ENCODE measurements at places on chromosomes 6 and 20.

GRCh38 chr20:44785768-44786167 lies 24.6 kb downstream of the RIMS4 start:
- peak; percentile 25 for DNase-seq

GRCh38 chr6:31626952-31627351 lies 6.4 kb downstream of the PRRC2A start:
- no peak for DNase-seq

DNA sequence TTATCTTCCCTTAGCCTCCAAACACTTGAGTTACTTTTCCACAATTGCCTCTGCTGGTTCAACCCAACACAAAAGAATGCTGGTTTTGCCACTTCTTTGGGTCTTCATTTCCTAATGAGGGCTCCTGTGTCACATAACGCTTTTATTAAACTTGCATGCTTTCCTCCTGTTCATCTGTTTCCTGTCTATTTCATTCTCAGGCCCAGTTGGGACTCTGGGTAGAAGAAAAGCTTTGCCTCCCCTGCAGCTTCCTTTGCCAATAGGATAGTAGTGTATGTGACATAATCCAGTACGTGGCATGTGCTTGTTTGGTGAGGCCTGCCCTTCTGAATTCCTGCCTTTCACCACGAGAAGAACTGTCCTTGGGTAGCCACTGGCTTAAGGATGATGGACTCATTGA lies 529.3 kb upstream of the AGPAT4 start:
- DNase-seq = no peak

DNA sequence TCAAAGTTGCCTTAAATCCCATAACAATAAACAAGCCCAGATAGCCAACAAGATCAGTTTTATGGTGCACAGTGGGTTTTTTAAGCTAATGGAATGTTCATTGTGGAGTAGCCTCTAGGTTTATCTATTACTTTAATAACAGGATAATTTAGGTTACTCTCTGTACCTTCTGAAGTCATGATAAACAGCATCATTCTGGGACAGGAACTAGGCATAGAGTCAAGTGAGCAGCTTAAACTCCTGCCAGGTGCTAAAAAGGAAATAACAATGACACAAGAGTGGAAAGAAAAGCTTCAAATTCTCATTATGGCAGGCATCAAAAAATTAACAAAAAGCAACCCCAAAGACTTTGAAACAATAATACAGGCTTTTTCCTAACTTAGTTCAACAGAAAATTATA lies 228.8 kb downstream of the HACE1 start:
- no peak for DNase-seq

DNA sequence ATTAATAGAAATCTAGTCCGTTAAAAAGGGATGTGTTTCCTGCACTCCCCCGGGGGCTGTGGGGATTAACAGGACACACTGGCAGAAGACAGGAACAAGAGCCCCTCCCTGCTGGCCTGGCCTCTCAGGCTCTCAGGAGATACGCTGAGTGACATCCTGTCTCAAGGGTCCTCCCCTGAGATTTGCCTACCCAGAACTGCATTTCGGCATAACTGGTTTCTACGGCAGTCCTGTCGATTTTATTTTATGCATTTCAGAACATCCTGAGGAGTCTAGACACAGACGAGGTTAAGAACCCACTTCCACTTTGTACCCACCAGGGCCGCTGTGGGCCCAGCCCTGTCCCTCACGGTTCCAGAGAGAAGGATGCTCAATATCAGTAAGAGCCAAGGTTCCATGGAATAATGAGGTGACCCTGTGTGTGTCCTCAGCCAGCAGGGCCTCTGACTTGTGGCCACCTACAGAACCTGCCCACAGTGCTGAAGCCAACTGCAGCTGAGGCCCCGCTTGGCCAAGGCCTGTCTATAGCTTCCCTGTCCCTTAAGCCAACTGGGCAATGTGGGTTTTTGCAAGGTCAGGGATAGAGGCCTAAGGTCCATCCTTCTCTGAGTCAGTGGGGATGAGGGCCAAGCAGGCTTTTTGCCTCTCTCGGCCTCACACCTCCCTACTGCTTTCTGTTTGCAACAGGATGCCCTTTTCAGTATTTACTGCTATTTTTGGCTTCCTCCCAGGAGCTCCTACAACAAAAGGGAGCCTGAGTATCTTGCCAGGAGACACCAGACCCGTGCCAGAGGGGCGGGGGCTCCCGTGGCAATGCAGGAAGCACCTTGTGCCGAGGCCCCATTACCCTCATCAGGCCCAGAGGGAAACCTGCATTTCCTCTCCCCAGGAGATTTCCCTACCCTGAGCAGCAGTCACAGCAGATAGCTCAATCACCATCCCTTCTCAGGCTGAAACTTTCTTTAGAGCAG lies 14.7 kb downstream of the UQCC2 start:
- no peak for DNase-seq

DNA sequence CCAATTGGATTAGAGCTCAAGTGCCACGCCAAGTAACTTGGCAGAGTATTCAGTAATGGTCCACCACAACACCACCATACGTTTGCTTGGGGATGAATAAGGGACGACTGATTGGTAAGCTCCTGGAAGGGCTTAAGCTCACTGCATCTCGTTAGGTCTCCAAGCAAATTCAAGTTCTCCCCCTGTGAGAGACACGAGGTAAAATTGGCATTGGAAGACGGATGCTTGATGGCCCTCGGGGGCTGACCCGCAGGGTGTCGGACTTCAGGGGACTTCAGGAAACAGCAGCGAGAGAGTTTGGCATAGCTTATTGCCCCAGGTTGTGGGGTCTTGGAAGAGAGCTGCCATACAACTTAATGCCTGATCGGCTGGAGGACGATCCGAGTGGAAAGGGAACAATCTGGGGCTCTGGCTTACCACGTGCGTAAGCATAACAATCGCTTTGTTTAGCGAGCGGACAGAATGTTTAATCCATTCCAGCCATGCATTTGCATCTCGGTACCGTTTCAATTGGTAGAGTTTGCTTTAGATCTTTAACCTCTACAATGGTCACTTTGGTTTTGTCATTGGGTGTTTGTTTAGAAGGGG lies 4.8 kb upstream of the ZNFX1 start:
- peak; percentile 26 for DNase-seq

- DNase-seq = peak; percentile 78
Observed at GRCh38 chr6:141464490-141464889, 668.2 kb upstream of the GJE1 start.

GRCh38 chr20:54017846-54018245 lies 52.5 kb downstream of the BCAS1 start:
- DNase-seq = no peak

DNA sequence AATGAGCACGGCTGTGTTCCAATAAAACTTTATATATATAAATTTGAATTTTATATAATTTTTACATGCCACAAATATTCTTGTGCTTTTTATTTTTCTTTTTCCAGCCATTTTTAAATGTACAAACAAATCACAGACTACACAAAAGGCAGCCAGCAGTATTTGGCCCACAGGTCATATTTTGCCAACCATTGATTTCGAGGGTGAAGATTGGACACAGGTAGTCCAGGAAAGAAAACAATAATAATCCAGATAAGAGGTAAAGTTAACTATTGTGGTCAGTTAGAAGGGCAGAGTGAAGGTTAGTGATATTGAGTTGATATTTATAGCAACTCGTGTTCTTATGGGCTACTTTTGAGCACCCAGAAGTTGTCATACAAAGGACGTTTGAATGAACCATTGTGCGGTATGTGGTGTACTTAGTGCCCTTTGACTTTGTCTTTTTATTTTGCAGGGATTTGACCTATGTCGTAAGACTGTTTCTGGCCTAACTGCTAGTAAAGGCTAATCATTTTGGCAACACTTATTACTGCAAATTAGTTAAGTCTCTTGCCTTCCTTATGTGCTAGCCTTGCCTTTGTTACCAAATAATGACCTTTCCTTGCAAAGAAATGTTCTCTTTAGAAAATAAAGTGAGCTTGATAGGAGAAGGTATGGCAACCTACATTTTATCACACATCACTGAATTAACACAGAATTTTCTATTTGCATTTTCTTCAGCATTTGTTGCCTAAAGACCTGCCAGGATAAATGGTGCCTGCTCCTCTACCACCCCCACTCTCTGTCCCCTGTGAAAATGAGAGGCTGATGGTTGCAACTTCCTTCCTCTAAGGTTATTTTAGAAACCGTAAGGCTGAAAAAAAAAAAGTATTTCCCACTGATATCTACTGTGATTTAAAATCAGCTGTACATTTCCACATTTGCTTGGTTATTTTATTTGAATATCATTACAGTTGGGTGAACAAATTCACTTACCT lies 493.9 kb upstream of the SOX4 start:
- DNase-seq = no peak

GRCh38 chr6:11214084-11214833 lies 18.2 kb downstream of the NEDD9 start:
- no peak for DNase-seq

DNA sequence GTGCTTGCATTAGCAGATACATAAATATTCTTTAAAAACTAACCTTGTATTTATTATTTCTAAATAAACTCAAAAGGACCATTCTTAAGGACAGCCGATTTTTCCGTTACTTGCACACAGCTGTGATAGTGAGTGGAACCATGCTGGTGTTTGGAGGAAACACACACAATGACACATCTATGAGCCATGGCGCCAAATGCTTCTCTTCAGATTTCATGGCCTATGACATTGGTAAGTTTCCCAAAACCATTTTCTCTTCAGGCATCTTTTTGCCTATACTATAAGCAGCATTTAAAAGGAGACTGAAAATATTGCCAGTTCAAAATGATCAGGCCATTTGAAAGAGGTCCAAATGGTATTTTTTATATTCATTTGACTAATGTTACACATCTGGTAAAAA lies 92.3 kb downstream of the ATRN start:
- no peak for DNase-seq

GRCh38 chr6:109241199-109241598 lies 141.1 kb downstream of the CD164 start:
- no peak for DNase-seq

GRCh38 chr20:60540591-60540990 lies 582.4 kb downstream of the CDH26 start:
- no peak for DNase-seq

DNA sequence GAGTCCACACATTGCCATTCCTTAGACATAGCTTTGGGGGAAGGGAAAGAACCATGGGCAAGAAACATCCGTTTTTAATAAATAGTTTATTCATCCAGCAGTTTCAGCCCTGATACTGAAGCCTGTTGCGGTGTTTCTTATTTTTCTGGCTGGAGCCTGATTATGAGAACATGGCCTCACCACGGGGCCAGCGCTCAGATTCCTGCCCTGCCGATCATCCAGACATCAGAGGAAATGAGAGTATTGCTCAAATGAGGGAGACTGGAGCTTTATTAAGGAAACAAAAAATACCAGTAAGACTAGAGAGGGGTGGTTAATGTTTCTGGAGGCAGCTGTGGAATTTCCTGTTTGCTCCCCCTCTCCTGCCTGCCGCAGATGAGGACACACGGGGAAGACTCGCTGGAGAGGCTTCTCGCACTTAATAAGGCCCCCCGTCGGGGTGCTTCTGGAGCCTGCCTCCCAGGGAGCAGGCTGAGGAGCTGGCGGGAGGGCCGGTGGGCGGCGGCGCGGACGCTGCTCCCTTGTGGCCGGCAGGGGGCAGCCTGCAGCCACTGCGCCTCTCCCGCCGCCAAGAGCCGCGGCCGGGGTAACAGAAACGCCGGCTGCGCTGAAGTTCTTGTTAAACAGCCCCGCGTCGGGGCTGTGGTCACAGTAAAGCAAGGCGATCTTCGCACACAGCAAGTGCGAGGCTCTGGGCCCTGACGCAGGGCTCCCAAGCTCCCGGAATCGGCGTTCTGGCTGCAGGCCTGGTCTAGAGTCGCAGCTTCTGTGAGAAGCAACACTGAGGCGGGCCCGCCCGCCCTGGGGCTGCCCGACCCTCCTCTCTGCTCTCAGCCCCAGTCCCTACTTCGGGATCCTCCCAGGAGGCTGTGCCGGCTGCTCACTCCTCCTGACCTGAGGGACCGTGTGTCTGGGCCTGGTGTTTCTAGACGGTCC lies 17.5 kb downstream of the LEMD2 start:
- peak; percentile 80 for DNase-seq

DNA sequence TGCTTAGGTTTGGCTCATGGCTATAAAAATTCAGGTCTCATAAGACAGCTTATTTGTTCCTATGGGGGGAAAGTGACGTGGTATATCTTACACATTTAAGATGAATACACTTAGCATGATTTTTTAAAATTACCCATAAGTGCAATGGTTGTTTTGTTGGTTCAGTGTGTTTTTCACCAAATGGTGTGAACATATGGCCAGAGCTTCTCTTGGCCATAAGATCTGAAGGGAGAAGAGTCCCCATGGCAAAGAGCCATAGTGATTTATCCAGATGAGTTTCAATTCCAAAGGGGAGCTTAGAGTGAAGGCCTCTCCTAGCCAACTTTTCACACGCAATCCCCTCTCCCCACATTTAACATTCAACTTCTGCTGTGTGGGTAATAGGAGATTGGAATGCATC lies 107.6 kb downstream of the TMEM242 start:
- no peak for DNase-seq

DNA sequence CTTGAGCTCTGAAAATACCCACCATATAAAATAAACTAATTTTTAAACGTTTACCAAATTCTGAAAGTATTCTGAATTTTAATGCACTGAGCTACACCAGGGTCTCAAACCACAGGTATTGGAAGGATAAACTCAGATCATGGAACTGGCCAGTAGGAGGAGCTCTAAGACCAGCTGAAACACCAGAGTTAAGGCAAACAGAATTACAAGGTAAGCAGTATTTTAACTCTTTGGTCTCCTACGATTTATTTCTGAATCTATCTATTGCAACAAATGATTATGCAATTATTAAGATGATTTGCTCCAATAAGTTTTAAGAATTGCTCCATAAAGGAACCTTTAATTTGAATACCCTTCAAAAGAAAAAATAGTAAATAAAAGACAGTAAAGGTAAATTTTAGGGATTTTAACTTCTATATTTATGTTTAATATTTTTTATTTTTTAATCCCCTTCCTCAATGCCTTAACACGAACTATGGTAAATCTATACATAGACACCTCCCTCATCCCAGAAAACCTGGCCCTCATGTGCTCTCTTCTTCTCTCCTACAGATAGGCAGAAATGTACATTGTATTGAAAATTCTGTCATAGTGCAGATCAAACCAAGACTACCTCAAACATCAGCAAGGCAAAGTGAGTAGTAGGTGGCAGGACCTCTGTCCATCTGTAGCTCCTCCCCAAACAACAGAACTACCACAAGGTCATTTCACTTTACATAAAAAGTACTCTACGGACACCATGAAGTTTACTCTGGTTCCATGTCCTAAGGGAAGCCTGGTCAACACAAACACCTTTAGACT lies 58.4 kb downstream of the SMLR1 start:
- peak; percentile 86 for DNase-seq

DNA sequence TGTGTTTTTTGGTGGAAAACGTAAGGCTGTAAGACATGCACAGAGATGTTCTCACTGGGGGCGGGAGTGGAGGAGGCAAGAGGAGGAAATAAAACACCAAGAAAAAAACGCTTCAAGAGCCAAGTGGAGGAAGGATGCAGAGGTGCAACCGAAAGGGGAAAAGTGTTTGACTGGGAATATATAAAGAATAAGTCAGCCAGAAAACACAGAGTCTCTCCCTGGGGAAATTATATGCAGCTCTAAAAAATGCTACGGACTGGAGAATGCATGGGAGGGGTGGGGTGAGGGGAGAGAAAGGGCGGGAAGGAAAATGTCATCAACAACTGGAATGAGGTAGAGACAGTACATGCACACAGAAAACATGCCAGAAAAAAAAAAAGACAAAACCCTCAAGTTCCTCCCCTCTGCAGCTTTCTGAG lies 133.5 kb downstream of the SCML4 start:
- no peak for DNase-seq

GRCh38 chr6:12595161-12595811 lies 121.3 kb upstream of the PHACTR1 start:
- no peak for DNase-seq

Measured in HT-29 (cell line).